ENCODE measurements at places on chromosomes 13 and 19.
A peak's percentile ranks its signal among the peaks of the same experiment; 100 is the strongest.

DNA sequence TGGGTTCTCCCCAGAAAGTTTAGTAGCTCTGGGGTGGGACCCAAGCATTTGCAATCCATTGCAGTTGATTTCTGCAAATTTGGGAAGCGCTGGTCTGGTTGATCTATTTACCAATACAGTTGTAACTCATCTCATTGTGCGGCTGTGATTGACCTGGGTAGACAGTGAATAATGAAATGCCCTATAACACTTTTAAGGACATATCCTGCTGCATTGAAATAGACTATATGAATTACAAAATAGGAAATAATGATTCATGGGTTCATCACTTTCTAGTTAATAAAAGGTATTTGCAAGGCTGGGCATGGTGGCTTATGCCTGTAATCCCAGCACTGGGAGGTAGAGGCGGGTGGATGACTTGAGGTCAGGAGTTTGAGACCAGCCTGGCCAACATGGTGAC, 59.0 kb upstream of the FARP1 start:
- DNase-seq = no peak

- peak; percentile 64 for DNase-seq
Observed at GRCh38 chr19:38134540-38135149, 89.4 kb downstream of the DPF1 start.

DNA sequence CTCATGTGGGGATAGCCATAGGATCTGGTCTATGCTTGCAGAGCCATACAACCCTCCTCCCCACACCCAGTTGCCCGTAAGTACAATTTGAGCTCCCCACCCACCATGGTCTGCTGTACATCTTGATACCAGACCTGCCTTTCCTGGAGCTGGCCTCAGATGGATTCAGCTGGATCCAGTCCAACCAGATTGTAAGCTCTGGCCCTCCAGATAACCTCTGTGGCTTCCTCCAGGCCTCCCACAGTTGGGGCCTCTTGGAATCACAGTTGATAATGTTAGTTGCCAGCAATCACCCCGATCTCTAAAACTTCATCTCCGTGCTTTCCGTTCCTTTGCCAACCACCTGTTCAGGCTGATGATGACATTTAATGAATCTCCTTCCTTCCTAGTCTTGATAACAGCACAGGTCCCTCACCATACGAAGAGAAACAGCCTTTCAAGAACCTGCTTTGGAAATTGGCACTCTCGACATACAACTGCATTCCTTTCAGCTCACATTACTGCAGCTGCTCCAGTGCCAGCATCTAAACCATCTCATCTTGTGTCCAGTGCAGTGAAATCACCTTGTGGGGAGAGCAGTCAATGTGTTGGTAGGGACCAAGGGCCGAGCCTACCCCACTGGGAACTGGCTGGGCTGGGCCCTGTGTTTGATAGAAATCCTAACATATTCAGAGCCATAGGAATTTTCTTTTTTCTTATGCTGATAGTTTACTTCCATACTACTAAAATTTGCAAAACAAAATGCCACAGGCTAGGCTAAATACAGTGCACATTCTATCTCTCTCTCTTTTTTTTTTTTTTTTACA, 15.1 kb upstream of the FOXO1 start:
- peak; percentile 58 for DNase-seq

DNA sequence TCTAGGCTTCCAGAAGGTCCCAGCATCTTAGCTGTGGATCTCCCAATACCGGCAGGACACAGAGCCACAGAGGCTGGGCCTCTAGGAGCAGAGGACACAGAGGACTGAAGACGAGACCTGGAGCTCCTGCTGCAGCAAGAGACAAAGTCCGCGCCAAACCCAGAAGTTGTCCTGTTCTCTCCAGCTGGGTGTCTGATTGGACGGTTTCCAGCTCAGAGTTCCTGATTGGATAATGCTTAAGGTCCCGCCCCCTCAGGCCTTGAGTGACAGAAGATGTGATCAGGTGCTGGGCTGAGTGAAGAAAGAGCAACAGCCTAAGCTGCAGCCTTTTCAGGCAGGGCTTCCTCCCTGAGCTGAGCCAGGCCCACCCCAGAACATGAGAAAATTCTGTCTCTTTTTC, 59.9 kb upstream of the ZNF85 start:
- DNase-seq = no peak

DNA sequence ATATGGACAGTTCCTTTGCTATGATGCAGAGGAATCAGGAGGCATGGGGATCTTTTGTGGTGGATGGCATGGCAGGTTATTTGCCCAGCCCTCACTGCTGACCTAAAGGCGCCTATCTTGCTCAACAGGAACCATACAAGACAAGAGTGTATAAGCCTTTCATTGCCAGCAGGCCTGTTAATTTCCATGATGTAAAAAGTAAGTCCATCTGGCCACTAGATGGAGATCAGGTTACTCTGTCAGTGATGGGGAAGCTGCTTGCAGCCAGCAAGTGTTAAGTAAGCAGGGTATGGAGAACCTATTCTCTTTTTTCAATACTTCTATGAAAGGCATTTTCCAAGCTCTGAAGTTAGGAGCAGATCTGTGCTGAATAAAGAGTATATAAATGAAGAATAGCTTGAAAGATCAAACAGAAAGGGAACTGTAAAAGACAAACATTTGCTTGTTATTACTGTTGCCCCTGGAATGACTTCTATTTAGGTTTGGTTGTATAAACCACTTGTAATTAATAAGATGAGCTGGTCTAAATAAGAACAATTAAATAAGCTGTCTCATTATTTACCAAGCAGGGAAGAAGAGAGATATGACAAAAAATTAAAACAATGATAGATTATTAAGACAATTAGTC, 210.9 kb downstream of the RGCC start:
- peak; percentile 98 for DNase-seq

DNA sequence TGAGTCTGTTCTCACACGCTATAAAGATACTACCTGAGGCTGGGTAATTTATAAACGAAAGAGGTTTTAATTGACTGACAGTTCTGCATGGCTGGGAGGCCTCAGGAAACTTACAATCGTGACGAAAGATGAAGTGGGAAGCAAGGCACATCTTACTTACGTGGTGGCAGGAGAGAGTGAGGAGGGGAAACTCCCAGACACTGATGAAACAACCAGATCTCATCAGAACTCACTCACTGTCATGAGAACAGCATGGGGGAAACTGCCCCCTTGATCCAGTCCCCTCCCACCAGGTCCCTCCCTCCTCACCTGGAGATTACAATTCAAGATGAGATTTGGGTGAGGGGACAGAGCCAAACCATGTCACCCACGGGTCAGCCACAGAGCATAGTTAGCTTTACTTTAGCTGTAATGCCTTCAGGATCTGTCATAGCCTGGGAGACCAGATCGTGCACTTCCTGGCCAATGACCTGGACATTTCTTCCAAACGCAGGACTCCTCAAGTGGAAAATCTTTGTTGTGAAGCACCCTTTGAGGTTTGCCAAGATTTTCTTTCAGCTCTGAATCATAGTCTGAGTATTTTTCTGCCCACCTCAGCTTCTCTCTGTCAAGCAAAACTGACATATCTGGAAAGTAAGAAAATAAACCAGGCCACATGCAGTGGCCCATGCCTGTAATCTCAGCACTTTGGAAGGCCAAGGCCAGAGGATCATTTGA, 25.2 kb upstream of the HIF3A start:
- DNase-seq = peak; percentile 94

GRCh38 chr19:1857648-1858326, 5.6 kb downstream of the KLF16 start:
- no peak for DNase-seq

- no peak for DNase-seq
Observed at GRCh38 chr13:51370811-51371210, 31.3 kb downstream of the SERPINE3 start.

DNA sequence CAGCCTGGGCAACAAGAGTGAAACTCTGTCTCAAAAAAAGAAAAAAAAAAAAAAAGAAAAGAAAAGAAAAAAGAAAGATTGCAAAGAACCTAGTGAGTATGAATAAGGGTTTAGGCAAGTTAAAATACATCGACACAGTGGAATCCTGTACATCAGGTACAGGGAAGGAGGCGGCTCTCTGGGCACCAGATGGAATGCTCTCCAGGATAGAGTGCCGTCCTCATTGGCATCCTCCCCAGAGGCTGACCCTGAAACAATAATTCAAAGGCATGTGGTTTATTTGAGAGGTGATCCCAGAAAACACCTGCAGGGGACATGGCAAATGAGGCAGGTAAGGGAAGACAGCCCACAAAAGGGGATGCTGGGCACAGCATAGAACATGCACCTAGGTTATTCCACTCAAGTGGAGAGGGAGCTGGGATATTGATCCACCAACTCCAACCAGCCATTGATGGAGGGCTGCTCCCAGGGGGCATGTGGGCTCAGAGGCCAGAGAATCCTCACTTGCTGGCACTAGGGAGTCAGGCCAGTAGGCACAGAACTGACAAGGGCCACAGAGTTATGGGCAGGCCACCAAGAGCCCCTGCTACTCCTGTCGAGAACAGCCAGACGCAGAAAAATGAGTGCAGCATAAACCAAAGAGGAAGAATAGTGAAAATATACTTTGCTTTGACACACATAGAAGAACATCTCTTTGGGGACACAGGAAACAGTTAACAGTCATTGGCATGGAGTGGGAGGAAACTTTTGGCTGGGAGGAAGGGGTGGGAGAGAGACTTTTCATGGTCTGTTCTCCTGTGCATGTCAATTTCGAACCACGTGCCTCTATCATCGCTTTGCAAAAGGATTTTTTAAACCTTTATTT, 4.2 kb downstream of the TSPAN16 start:
- DNase-seq = no peak

Data from choroid plexus epithelial cell (primary cell).